Neural progenitor cell (in vitro differentiated cells): ENCODE measurements at places on chromosomes 2 and 18.

DNA sequence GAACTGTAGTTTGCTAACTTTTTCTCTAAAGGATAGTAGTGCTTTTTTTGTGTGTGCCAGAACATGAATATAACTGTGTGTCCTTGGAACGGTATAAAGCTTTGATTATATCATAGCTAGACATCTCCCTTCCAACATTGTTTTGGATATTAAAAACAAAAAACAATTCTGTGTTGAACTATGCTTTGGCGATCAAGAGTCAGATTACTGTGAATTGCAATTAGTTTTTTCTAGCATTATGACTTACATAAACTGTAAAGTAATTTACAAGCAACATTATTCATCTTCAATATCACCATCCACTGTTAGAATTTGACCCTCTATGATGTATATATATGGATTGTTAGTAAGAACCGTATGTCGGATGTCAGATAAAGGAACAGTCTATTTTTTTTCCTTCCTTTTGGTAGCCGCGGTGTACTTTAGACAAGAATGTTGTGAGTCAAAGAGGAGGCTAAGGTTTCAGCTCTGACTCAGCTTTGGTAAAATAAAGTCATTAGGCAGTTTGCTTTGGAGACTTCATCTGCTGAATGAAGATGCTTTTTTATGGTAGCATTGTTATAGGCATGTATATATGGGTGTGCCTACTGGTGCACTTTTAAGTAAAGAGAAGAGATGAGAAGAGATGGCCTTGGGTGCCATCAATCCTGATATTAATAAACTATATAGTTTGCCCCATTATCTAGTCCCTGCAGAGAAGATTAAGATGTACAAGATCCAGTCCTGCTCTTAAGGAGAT, 76.4 kb downstream of the LTBP1 start:
- DNase-seq: no peak

- DNase-seq: no peak
These were observed 8.9 kb downstream of the AMER3 start for GRCh38 chr2:130764035-130764820.

DNA sequence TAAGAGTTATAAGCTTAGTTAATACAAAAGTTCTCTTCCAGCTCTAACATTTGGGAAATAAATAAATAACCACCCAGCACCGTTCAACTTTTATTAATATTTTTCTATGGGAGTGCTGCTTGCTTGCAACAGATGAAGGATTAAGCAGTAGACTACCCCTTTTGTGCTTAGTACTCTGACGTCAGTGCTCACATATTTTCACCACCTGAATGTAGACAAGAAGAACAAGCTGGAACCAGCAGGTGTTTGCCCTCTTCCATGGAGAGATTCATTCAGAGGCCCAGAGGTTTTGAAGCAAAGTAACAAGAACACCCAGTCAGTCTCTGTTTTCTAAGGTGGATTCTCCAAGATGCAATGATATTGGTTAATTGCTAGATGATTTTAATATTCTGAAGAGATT, 307.1 kb upstream of the PIK3C3 start:
- no peak for DNase-seq

GRCh38 chr2:115389024-115389423, 946.6 kb downstream of the DPP10 start:
- DNase-seq: no peak
